ENCODE measurements at places on chromosomes 5 and 9. TPM values are rescaled to one million over a fixed set of nuclear protein-coding genes. Genes with fewer than 3 reads are reported as not detected.

CMBL gene
- 24.1 TPM for total RNA-seq

GRCh38 chr5:135028791-135029476 is 5.1 kb downstream of the PITX1 start:
- DNase-seq, result peak; percentile 42

- no peak for DNase-seq
Observed at GRCh38 chr9:8265281-8265680, 465.7 kb upstream of the DMAC1 start.

GRCh38 chr5:33927685-33928084 is 8.5 kb upstream of the RXFP3 start:
- DNase-seq, result peak; percentile 13

- no peak for DNase-seq
Observed at GRCh38 chr9:116323012-116323411, 169.4 kb downstream of the PAPPA start.

DNA sequence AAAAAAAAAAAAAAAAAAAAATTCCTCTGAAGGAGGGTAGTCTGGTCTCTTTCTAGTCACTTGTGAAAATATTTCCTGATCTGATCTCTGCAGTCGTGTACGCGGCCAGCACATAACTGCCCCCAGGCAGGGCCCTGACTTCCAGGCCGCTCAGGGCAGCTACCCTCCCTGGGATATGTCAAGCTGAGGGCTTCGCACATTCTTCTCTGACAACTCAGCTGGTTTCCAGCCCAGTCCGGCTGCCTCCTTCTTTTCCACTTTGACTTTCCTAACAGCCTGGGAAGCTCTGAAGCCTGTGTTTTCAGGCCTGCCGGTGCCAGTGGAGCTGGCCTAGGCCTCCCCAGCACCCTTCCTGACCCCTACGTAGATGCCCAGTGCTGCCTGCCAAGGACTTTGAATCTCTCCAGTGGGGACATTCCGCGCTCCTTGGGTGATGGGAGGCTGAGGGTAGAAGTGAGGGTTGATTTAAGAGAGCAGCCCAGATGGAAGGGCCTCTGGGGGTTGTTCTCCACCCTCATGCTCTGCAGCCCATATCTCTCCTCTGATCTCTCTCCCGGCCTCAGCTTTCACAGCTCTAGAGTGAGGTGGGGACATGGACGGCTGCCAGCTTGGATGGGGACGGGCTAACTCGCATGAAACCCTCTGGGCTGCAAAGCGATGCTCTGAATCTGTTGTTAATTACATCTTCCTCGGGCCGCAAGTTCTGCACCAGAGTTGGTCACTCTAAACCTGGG is 20.7 kb downstream of the COL5A1 start:
- peak; percentile 94 for DNase-seq

DNA sequence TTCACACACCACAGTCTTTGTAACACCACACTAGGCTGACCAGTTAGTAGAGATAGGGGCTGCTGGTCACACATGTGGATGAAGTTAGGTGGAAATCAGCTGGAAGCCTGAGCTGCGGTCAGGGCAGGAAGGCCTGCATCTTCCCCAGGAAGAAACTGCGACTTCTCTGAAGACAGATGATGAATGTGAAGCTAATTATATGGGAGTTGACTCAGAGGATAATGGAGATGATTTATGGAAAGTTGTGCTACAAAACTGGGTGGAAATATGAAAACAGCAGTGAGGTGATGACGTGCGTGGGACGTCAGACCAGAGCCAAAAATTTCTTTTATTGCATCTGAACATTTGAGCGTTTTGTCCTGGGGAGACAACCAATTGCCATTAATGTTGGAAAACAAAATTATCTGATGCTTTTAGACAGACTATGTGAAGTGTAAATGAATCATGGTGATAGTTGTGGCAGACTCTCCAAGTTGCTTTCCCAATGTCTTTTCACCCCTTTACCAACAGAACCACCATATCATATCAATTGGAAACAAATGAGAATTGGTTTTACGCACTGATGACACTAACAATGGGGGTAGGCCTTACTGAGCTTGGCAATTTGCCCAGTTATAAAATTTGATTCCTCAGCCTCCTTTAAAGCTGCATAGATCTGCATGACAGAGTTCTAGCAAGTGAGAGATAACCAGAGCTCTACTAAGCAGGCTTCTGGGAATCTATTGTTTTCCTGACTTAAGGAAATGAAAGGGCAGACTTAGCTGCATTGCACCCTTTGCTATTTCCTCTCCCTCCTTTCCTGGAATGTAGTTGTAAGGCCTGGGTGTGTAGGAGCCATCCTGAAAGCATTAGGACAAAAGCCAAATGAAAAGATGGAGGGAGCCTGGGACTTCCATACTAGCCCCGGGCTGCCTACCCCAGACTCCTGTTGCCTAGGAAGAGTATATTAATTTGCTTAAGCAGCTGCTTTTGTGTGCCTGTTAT is 84.0 kb downstream of the RAB3C start:
- peak; percentile 21 for DNase-seq

Data from muscle of leg (tissue), 16 donors.